ENCODE measurements at places on chromosomes 7 and 10. TPM values are rescaled to one million over a fixed set of nuclear protein-coding genes. Genes with fewer than 3 reads are reported as not detected.
A peak's percentile ranks its signal among the peaks of the same experiment; 100 is the strongest.

The SMNDC1 gene
- total RNA-seq = 5.8 TPM

- DNase-seq = no peak
These were observed 161.4 kb downstream of the ATE1 start for GRCh38 chr10:121766426-121766825.

DNA sequence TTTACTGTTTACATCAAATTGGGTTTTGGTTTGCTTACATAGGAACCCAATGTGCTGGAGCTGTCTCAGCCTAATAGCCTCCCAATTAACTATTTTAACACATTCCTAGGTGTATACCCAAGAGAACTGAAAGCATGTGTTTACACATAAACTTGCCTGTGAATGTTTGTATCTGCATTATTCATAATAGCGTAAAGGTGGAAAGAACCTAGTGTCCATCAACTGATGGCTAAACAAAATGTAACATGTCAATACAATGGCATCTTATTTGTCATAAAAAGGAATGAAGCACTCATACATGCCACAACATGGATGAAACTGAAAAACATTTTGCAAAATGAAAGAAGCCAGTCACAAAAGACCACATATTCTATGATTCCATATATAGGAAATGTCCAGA is 160.6 kb upstream of the EEPD1 start:
- DNase-seq = no peak

DNA sequence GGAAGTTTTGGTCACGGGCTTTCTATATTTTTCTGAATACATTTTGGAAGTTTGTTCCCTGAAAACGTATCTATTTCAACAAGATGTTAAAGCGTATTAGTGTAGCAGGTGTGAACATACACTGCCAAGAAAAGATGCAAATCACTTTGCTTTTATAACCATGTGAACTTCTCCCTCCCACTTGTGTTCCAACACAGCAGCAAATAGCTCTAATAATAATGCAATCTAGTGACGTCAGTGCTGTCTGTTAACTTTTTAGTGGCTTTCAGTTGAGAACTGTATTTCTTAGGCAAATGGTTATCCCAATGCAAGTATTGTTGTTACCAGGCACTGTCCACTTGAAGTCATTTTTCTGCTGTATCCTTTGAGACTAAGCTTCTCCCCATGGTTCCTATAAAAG is 188.4 kb upstream of the IGFBP3 start:
- DNase-seq = no peak

GRCh38 chr7:2518737-2519118 is 846 bp upstream of the LFNG start:
- DNase-seq = no peak

DNA sequence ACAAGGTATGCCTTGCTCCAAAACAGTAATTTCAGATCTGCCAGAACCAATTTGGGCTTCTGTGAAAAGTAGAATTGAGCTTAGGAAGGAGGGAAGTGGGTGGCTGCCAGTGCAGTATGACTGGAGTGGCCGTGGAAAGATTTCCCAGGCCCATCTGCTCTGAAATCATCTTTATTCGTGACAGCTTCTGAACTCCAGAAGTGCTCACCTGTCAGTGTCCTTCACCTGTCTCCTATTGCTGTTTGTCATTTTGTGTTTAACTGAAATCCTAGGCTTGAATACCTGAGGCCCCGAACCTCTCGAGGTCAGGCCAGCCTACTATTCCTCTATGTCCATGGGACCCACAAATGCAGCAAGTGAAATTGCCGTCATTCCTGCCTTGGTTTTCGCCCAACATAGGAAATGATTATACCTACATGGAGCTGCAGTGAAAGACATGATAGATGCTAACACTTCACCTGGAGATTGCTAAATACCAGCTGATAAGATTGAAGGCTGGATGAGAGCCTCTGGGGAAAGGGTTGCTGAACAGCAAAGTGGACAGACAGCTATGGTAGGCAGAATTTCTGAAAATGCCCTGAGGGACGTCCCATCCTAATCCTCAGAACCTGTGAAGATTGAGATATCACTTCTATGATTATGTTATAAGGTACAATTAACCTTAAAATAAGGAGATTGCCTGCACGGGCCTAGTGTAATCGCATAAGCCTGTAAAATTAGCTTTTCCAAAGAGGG is 82.1 kb downstream of the C1GALT1 start:
- no peak for DNase-seq

- DNase-seq = no peak
These were observed 22.4 kb downstream of the MTURN start for GRCh38 chr7:30157204-30157603.

The TRPV5 gene
- total RNA-seq = not detected

DNA sequence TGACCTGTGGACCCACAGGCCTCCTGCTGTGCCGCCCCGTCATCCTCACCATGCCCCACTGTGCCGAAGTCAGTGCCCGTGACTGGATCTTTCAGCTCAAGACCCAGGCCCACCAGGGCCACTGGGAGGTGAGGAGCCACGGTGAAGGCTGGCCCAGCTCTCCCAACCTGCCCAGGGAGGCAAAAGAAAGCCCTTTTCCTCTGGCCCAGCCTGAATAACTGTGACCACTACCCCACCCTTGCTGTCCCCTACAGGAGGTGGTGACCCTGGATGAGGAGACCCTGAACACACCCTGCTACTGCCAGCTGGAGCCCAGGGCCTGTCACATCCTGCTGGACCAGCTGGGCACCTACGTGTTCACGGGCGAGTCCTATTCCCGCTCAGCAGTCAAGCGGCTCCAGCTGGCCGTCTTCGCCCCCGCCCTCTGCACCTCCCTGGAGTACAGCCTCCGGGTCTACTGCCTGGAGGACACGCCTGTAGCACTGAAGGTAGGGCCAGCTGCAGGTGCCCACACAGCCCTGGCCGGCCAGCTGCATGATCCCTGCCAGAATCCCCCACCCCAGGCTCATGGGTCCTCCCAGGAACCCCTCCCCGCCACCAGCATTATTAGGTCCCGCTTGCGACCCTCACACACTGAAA is 25.5 kb upstream of the SLC29A3 start:
- DNase-seq = no peak

DNA sequence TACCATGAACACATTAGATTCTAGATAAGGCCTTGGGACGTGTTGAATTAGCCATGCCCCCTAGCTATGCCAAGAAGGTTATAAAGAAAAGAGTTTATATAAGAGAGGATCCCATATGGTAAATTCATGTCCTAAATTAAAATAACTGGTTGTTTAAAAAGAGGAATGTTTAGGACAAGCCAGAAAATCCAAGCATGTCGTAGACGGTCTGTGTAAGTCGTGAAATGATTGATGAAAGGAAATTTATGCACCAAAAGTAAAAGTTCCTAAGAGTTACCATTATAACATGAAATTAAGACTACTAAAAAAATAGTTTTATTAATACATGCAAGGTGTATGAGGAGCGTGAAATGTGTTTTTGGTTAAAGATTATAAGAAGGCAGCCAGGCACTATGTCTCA is 624.9 kb downstream of the ARL4A start:
- no peak for DNase-seq

GRCh38 chr10:33334805-33335550 is 511 bp upstream of the NRP1 start:
- peak; percentile 84 for DNase-seq

The FAM237B gene
- total RNA-seq = not detected

DNA sequence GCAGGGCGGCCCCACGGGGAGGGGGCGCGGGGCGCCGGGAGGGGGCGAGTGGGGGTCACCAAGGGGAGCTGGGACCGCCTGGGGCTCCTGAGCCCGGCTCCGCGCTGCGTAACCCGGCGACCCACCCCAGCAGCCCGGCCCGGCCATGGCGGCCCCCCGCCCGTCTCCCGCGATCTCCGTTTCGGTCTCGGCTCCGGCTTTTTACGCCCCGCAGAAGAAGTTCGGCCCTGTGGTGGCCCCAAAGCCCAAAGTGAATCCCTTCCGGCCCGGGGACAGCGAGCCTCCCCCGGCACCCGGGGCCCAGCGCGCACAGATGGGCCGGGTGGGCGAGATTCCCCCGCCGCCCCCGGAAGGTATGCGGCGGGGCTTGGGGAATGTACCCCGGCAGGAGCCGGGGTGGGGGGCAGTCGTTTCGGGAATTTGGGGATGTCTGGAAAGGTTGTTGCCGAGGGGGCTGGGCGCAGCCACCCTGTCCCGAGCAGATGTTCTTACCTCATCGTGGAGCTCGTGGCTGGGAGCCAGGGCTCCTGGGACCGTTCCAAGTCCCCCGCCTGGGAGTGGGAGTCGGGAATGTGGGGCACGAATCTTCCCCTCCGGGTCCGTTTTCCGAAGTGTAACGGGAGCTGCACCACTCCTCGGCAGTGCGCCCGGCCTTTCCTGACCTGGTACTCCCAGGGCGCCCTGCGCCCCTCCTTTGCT is 431 bp downstream of the ZYX start:
- peak; percentile 78 for DNase-seq

The ASZ1 gene
- total RNA-seq = not detected

The SEPHS1 gene
- total RNA-seq = 46.1 TPM

The THSD7A gene
- total RNA-seq = 0.11 TPM

GRCh38 chr10:62000037-62000603 is 98.6 kb downstream of the ARID5B start:
- DNase-seq = no peak

- DNase-seq = no peak
These were observed 3.9 kb downstream of the ZNF503 start for GRCh38 chr10:75397496-75398199.

DNA sequence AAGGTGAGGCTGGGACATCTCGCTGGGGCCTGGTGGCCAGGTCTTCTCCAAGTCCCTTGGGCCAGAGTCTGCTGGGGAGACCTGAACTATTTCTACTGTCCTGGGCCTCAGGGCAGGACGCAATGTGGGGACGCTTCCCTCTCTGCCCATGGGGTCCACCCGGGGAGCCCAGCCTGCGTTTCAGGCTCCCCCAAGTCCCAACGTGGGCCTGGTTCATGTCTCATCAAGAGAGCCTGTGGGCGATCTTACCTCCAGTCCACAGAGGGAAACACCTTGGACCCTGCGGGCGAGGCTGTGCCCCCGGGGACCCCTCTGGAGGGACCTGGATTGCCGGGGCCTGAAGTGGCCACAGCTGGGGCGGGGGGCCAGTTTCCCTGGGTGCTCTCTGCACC is 91.7 kb downstream of the DNAJB6 start:
- DNase-seq = no peak

The SNX10 gene
- 54.2 TPM for total RNA-seq

- DNase-seq = no peak
These were observed 6.3 kb upstream of the DDIT4 start for GRCh38 chr10:72267381-72267780.

- DNase-seq = no peak
These were observed 95.0 kb downstream of the ST7 start for GRCh38 chr7:117048114-117048866.

Measured in Daoy (cell line).